ENCODE measurements at places on chromosomes 3 and 15. TPM values are rescaled to one million over a fixed set of nuclear protein-coding genes. Genes with fewer than 3 reads are reported as not detected.

Gene KLF13
- 77.5 TPM for total RNA-seq

Gene CLRN1
- not detected for total RNA-seq

Gene CBLB
- 90.8 TPM for total RNA-seq

Gene GOLGA6B
- 0.36 TPM for total RNA-seq

Gene ITIH1
- total RNA-seq = not detected

Gene MYEF2
- total RNA-seq = 20.1 TPM

Gene XCR1
- 0.70 TPM for total RNA-seq
